Activated naive CD8-positive, alpha-beta T cell treated with anti-CD3 and anti-CD28 coated beads, Interleukin-2, amount 50 U/mL, for 24 hours (primary cell): ENCODE measurements at places on chromosomes 4 and X.
A peak's percentile ranks its signal among the peaks of the same experiment; 100 is the strongest.

DNA sequence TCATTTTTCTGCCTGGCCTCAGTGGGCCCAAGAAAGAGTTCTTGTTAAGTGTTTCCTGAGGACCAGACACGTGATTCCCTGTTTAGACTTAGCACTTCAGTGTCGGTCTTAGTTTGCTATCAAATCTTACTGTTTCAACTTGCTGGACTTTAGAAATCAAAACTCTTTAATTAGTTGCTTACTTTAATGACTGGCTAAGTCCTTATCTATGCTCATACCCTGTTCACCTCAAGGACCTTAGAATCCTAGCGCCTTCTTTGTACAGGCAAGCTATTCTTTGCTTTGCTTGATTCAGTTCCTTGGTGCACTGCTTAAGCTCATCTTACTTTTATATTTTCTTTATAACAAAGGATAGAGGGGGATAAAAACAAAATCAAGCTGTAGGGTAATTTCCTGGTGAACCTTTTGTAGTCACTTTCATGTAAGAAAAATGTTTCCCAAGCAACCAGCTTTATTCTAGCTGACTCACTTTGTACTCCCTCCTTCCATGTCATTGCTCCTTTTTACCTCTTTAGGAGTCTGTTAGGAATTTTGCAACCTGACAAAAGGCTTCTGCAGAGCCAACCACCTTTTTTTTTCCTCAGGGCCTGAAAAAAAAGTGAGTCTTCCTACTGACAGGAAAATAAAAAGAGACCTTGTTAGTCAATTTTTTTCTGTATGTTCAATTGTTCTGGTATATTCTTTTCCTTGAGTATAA, 14.7 kb downstream of the WDR44 start:
- DNase-seq: no peak
- no peaks in the 10 kb centered on the region for H3K36me3 ChIP-seq
- no peak overlapping the region for H3K4me3 ChIP-seq
- H3K27ac ChIP-seq: no peak overlapping the region
- no peaks in the 10 kb centered on the region for H3K27me3 ChIP-seq

GRCh38 chrX:16060252-16060651, 63.1 kb upstream of the GRPR start:
- H3K4me3 ChIP-seq: no peak overlapping the region
- no peaks in the 10 kb centered on the region for H3K4me1 ChIP-seq
- no peaks in the 10 kb centered on the region for H3K36me3 ChIP-seq

GRCh38 chrX:44747317-44747716, 96.5 kb upstream of the DUSP21 start:
- no peak overlapping the region for H3K27ac ChIP-seq
- DNase-seq: no peak
- H3K4me1 ChIP-seq: peaks cover 2% of the 10 kb centered on the region
- H3K4me3 ChIP-seq: no peak overlapping the region

GRCh38 chr4:4856071-4857000, 3.1 kb upstream of the MSX1 start:
- H3K27me3 ChIP-seq: peaks cover 77% of the 10 kb centered on the region
- peaks cover 44% of the 10 kb centered on the region for H3K4me1 ChIP-seq
- H3K4me3 ChIP-seq: peak overlapping the region; percentile 47
- H3K36me3 ChIP-seq: no peaks in the 10 kb centered on the region
- no peak for DNase-seq

DNA sequence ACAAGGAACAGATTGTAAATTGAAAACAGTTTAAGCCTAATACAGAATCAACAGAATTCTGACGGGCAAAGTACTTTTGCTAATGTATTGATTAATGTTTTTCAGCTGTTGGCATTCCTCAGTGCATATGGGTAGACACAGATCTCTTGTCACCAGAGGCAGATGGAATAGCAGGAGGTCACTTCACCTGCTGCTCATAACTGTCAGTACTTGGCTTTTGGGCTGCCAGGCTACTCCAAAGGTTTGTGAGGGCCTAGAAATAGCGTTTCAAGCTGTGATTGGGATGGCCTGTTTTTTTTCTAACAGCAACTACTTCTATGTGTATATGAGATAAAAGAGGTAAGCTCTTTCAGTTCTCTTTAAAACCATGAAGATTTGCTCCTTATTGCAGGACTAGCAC, 307.5 kb upstream of the ANXA10 start:
- no peaks in the 10 kb centered on the region for H3K27me3 ChIP-seq
- DNase-seq: no peak
- no peaks in the 10 kb centered on the region for H3K36me3 ChIP-seq

- no peak overlapping the region for H3K27ac ChIP-seq
- H3K4me1 ChIP-seq: no peaks in the 10 kb centered on the region
- H3K36me3 ChIP-seq: no peaks in the 10 kb centered on the region
- H3K4me3 ChIP-seq: no peak overlapping the region
These were observed 594.3 kb upstream of the ADGRL3 start for GRCh38 chr4:60605646-60606354.
